Stimulated activated CD8-positive, alpha-beta memory T cell treated with anti-CD3 and anti-CD28 coated beads, Interleukin-7, amount 100 ng/mL, for 4 hours (primary cell): ENCODE measurements at places on chromosomes 12 and 14.

- DNase-seq = no peak
These were observed 135.1 kb downstream of the NAV3 start for GRCh38 chr12:77965790-77966189.

GRCh38 chr12:130799051-130799450, 40.0 kb downstream of the STX2 start:
- no peak for DNase-seq

DNA sequence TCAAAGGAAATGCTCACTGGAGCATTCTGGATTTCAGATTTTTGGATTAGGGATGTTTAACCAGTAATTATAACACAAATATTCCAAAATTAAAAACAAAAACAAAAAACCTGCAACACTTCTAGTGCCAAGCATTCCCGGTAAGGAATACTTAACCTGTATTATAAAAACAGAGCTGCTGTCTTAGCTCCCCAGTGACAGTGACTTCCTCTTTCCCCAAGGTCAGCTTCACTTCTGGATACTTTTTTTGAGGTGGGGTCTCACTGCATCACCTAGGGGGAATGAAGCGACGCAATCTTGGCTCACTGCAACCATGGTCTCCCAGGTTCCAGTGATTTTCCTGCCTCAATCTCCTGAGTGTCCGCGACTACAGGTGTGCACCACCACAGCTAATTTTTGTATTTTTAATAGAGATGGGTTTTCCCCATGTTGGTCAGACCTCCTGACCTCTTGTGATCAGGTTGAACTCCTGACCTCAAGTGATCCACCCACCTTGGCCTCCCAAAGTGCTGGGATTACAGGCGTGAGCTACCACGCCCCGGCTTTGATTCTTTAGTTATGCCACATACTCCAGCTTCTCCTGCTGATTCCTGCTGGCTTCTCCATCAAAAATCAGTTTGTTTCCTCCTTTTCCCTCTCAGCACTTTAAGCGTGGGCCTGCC, 15.9 kb downstream of the PPP1CC start:
- no peak for DNase-seq

DNA sequence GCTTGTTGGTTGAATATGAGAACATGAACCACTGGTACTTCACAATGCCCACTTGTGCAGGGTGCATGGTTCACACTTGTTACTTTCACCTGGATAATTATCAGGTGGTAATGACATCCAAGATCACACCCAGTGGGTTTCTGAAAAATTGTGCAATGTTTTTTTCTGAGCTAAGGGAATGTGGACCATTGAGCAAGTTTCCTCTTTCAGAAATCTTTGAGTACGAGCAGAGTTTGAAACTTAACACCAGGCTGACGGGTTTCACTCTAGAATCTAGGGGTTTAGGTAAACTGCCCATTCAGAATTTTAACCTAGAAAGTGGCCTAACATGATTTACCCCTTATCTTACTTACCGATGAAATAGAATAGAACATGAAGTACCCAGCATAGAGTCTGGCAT, 389.6 kb downstream of the PAWR start:
- DNase-seq = no peak

DNA sequence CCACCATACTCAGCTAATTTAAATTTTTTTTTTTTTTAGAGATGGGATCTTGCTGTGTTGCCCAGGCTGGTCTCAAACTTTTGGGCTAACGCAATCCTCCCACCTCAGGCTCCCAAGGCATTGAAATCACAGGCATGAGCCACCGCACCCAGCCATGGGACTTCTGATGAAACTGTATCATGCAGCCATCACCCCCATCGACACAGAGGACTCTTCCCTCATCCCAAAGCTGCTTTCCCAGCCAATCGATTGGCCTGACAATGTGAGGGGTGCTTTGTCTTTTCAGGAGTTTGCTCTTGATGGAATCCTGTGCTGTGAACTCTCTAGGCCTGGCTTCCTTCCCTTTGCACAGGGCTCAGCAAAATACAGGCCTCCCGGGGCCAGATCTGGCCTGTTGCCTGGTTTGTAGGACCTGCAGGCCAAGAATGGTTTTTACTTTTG, 59.6 kb upstream of the NCOR2 start:
- DNase-seq = no peak

DNA sequence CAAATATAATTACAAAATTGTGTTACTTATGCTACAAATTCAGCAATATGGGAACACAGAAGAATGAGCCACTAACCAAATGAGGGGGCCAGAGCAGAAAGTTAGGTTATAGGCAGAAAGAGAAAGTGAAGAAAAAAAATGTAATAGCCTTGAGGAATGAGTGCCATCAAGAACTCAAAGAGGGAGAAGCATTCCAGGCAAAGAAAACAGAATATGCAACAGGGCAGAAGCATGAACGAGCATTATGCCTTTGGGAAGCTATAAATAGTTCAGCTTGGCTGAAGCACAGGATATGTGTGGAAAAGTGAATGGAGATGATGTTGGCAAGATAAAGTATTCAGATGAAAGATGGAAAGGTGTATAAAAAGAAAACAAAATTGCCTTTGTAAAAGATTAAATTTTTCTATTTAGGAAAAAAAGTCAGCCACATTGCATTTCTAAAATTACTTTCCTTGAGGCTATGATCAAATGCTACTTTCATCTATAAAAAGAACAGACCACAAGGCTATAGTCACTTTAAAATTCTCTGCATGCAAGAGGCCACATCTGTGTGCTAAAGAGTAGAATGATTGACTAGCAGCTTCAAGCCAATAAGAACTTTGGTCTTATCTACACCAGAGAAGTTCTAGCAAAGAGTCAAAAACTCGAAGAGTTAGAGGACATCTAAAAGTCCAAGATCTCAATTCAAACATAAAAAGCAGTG, 193.6 kb upstream of the GARIN6 start:
- DNase-seq = no peak

DNA sequence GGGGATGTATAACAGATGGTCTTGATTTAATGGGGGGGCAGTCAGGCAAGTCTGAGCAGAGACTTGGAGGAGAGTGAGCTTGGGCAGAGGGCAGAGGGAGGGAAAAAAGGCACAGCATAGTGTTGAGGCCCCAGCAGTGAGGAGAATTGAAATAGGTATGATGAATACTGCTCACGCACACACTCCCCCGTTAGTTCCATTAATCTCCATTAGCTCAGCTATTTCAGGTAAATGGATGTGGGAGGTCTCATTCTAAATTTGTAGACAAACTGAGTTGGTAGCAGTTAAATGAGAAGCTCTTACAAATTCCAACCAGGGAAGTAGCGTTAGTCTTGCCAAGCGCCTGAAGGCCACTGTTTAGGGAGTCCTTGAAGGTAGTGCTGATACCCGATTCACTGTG, 66.7 kb upstream of the STON2 start:
- DNase-seq = no peak

- DNase-seq = no peak
These were observed 84.7 kb downstream of the TSPAN9 start for GRCh38 chr12:3161861-3162260.

GRCh38 chr12:91993287-91994017, 152.2 kb downstream of the BTG1 start:
- no peak for DNase-seq

GRCh38 chr12:18782827-18783226, 44.9 kb downstream of the CAPZA3 start:
- no peak for DNase-seq

GRCh38 chr14:105481886-105482457, 4.7 kb upstream of the CRIP1 start:
- DNase-seq = peak; percentile 83

- no peak for DNase-seq
These were observed 31.0 kb downstream of the DRAM1 start for GRCh38 chr12:101908395-101908794.

- no peak for DNase-seq
These were observed 15.9 kb downstream of the FBRSL1 start for GRCh38 chr12:132505852-132506219.

DNA sequence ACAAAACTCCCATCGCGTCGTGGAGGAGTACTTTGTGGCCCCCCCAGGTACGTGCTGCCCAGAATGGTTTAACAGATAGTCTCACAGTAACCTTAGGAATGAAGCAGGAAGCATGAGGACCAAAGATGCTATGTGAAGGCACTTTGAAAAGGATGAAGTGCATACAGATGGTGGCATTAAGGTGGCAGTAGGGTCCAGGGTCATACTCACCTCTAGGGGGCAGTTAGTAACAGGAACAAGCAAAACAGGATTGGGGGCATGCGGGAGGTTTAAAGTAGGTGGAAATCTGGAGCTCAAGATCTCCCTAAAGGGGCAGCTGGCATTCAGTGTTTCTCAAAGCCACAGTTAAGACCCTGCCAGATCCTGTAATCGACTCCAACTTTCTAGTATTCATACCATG, 10.9 kb downstream of the GATC start:
- DNase-seq = no peak
